ENCODE measurements at places on chromosomes 12 and 14.

DNA sequence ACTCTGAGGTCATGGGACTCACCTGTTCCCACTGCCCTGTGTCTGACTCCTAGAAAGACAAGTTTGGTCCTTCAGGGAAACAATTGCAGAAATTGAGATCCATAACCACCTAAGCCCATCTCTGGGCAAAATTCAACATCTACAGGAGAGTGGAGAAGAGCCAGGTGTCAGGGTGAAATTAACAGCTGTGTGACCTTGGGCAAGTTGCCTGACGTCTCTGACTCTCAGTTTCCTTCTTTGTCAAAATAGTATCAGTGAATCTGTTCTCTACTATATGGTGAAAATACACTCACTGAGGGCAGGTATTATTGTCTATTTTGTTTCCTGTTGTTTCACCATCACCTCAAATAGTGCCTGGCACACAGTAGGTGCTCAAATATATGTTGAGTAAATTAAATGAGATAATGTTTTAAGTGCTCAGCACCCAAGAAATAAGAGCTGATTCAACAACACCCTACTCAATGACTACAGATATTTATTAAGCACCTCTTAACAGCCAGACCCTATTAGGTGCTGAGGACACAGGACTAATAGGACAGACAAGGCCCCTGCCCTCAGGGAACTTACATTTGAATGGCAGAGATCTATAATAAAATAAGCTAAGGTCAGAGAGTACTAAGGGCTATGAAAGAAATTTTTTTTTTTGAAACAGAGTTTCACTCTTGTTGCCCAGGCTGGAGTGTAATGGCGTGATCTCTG, 14.2 kb upstream of the IFT81 start:
- no peak overlapping the region for H3K27ac ChIP-seq
- H3K4me3 ChIP-seq = no peak overlapping the region
- DNase-seq = no peak
- no peaks in the 10 kb centered on the region for H3K36me3 ChIP-seq
- no peaks in the 10 kb centered on the region for H3K27me3 ChIP-seq

- peaks cover 5% of the 10 kb centered on the region for H3K36me3 ChIP-seq
- DNase-seq = no peak
- peaks cover 6% of the 10 kb centered on the region for H3K4me1 ChIP-seq
- no peak overlapping the region for H3K4me3 ChIP-seq
These were observed 20.9 kb upstream of the CACNA2D4 start for GRCh38 chr12:1939331-1939730.

- H3K4me3 ChIP-seq = no peak overlapping the region
- no peaks in the 10 kb centered on the region for H3K4me1 ChIP-seq
- H3K27ac ChIP-seq = no peak overlapping the region
- peaks cover 4% of the 10 kb centered on the region for H3K27me3 ChIP-seq
These were observed 10.1 kb downstream of the LRTM2 start for GRCh38 chr12:1830401-1830845.

DNA sequence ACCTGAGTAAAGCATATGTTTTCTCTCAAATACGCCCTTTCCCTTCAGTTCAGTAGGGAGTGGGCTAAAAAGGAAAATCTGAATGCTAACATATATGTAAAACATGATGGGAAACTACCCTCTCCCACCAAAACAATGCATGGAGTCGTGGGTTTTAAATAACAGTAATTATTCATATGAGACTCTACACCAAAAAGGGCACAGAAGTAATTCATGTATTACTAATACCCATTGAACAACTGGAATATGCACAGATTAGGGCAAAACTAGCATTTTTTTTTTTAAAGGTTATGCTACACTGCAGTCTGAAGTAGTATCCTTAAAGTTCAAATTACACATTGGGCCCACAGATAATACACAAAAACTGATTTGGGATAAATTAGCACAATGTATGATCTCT, 8.1 kb upstream of the ARID2 start:
- H3K27ac ChIP-seq = no peak overlapping the region
- DNase-seq = no peak
- H3K4me1 ChIP-seq = peaks cover 63% of the 10 kb centered on the region
- H3K27me3 ChIP-seq = no peaks in the 10 kb centered on the region
- no peaks in the 10 kb centered on the region for H3K36me3 ChIP-seq
- no peak overlapping the region for H3K4me3 ChIP-seq

GRCh38 chr12:113528606-113529293, 57.1 kb upstream of the LHX5 start:
- no peaks in the 10 kb centered on the region for H3K36me3 ChIP-seq
- no peak overlapping the region for H3K27ac ChIP-seq
- no peak overlapping the region for H3K4me3 ChIP-seq
- DNase-seq = no peak
- H3K27me3 ChIP-seq = peaks cover 13% of the 10 kb centered on the region

DNA sequence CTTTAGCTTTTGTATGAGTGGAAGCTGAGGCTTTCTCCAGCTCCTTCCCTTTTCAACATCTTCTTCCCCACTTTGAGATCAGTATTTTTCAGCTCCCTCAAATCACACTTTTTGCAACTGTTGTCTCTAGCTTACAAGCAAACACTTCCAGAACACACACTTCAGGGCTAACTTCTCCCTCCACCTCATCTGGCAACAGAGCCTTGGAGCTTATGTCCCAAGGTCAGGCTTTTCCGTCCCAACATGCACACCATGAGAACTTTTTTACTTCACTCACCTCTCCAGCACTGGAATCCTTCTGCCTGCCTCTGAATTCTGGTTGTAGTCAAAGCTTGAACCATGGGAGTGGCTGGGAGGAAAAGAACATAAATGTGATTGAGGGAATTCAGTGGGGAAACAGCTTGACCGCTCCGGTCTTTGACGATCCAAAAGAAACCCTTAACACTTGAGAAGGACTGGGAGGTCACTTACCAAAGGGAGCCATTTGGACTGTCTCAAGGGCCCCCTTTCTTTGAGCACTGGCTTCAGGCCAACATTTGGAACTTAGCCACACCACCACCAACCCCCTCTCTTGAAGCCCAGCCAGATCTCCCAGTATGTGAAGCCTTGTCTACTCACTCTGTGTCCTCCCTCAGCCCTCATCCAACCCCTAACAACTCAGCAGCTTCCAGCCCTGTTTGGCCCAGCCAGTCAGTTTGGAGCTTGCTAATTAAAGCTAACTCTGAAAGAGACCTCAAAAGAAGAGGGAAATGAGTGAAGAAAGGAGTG, 3.9 kb upstream of the BLOC1S1 start:
- H3K4me3 ChIP-seq = no peak overlapping the region
- no peak for DNase-seq
- H3K27me3 ChIP-seq = peaks cover 3% of the 10 kb centered on the region
- H3K36me3 ChIP-seq = no peaks in the 10 kb centered on the region
- H3K4me1 ChIP-seq = peaks cover 27% of the 10 kb centered on the region

DNA sequence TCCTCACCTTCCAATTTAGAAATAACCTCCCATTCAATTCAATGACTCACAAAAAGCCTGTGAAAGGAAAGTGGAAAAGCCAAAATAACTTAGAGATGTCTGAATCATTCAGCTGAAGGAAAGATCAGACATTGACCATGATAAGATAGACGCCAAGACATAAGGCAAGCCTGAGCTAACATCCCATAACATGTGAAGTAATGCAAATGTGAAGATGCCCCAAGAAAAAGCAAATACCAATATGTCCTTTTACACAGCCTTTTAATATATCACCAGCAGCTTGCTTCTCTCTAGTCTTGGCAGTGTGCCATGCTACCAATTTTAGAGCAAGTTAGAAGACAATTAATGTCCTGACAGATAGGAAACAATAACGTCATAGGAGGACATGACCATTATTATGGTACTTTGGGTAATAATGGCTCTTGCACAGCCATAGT, 2.4 kb upstream of the NUMB start:
- DNase-seq = no peak
- H3K4me3 ChIP-seq = no peak overlapping the region
- H3K27ac ChIP-seq = no peak overlapping the region
- H3K36me3 ChIP-seq = no peaks in the 10 kb centered on the region

GRCh38 chr14:93286212-93286890, 46.5 kb downstream of the BTBD7 start:
- no peaks in the 10 kb centered on the region for H3K36me3 ChIP-seq
- H3K27me3 ChIP-seq = no peaks in the 10 kb centered on the region
- H3K4me1 ChIP-seq = no peaks in the 10 kb centered on the region

- no peaks in the 10 kb centered on the region for H3K4me1 ChIP-seq
- no peak overlapping the region for H3K4me3 ChIP-seq
- no peak overlapping the region for H3K27ac ChIP-seq
- H3K27me3 ChIP-seq = no peaks in the 10 kb centered on the region
These were observed 12.3 kb downstream of the CAPS2 start for GRCh38 chr12:75317784-75318183.

DNA sequence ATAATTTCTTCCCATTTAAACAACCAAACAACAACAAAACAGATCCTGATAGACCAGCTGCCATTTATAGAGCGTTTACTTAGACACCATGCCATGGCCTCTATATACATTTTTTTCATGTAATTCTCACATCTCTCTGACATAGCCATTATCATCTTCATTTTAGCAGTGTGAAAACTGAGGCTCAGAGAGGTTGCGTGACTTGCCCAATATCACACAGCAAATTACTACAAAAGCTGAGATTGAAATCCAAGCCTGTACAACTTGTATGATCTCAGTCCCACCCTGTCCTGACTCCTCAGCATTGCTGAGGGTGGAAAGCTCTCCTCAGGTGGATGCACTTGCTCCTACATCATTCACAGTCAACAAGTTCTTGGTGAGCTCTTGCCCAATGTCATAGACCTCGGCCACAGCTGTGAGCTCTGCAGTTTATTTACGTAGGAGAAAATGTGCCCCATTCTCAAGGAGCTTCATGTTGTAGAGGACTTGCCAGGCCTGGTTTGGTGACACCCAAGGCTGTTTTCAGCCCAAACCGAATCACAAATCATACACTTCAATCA, 55.5 kb downstream of the CRACR2A start:
- H3K4me1 ChIP-seq = no peaks in the 10 kb centered on the region
- no peak overlapping the region for H3K4me3 ChIP-seq
- H3K36me3 ChIP-seq = peaks cover 4% of the 10 kb centered on the region
- H3K27me3 ChIP-seq = no peaks in the 10 kb centered on the region
- no peak for DNase-seq
- no peak overlapping the region for H3K27ac ChIP-seq

DNA sequence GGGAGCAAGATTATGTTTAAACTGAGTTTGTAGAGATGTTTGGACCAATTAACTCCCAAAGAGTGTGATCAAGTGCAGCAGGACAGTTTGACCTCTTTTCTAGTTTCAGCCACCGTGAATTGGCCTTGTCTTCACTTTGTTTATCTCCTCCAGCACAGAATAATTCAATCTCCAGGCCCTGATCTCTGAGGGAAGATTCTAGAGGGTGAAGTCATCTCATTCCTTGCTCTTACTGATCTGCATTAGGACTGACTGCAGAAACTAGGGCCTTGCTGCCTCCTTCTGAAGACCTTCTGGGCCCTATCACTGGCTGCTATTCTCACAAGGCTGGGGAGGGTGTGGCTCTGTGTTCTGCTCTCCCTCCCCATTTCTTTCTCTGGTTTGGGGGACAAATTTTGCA, 29.4 kb downstream of the C12orf75 start:
- H3K4me3 ChIP-seq = no peak overlapping the region
- DNase-seq = no peak
